Fibroblast of mammary gland (primary cell): ENCODE measurements at places on chromosomes 11 and 22.

DNA sequence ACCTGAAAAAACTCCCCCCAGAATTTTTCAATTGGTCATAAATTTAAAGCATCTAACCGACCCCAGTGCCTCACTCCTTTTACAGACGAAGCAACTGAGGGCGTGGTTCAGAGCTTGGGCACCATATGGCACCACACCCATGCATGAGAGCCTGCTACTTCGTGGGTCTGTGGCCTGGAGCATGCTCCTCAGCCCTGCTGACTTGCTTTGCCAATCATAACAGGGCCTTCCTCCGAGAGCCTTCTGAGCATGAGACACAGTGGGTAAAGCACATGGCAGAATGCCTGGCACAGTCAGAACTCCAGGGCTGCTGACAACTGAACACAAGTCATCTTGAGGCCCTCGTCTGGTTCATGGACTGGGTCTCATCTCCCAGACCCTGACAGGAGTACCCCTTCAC lies 33.3 kb downstream of the HIRA start:
- DNase-seq = peak; percentile 25

DNA sequence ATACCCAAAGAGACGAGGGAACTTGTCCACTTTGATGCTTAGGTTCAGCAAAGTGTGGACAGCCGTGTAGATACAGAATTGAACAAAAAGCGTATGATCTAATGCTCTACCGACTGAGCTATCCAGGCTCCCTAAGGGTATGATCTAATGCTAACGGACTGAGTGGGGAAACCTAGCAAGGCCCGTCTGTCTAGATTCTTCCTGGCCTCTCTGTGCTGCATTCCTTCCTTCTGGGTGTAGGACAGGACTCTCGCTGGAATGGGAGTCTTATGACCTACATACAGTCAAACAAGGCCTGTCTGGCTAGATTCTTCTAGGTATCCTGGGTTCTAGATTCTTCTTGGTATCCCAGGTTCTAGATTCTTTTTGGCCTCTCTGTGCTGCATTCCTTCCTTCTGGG lies 8.4 kb upstream of the SLC15A3 start:
- no peak for DNase-seq

- no peak for DNase-seq
These were observed 593.2 kb downstream of the INSC start for GRCh38 chr11:15707971-15708370.

DNA sequence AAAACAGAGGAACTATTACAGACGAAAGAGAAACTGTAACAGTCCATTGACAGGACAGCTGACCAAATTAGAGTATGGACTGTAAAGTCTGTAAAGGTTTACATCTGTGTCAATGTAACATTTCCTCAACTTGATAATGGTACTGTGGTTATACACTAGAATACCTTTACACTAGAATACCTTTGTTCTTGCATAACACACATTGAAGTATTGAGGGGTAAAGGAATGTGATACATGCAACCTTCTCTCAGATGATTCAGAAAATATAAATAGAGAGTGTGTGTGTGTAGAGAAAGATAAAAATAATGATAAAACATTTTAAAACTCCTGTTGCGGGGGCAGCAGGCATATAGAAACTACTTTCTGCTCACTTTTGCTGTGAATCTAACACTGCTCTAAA lies 5.6 kb upstream of the EEF1G start:
- DNase-seq = no peak

DNA sequence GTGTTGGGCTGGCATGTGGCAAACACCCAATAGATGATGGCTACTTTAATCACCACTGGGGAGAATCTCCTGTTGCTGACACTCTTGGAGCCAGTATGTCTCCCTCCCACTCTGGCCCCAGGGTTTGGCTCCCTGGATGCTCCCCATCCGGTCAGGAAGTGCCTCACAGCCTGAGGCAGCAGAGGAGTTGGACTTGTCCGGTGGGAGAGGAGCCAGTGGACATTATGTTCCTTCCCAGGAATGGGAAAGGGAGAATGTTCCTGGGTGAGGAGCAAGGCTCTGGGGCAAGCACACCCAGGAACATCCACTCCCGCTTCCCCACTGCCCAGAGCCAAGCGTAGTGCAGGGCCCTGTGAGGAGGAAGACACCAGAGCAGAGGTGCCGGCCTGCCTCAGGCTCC lies 84.6 kb upstream of the NAV2 start:
- peak; percentile 96 for DNase-seq

- DNase-seq = no peak
These were observed 224.3 kb downstream of the JRKL start for GRCh38 chr11:96614101-96614500.

DNA sequence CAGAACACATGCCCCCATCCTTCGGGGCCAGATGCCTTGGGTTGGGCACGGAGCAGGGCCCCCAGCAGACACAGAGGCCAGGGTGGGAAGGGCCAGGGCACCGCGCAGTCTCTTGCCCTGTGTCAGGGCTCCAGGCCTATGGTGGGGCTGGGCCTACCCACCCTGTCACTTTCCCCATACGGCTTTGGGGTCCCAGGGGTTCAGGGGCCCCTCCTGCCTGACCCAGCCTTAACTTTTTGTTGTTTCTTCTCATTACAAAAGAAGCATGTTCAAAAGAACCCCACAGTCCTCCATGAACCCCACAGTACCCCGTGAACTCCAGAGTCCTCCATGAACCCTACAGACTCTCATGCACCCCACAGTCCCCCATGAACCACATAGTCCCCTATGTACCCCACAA lies 33.0 kb upstream of the CCDC188 start:
- no peak for DNase-seq

DNA sequence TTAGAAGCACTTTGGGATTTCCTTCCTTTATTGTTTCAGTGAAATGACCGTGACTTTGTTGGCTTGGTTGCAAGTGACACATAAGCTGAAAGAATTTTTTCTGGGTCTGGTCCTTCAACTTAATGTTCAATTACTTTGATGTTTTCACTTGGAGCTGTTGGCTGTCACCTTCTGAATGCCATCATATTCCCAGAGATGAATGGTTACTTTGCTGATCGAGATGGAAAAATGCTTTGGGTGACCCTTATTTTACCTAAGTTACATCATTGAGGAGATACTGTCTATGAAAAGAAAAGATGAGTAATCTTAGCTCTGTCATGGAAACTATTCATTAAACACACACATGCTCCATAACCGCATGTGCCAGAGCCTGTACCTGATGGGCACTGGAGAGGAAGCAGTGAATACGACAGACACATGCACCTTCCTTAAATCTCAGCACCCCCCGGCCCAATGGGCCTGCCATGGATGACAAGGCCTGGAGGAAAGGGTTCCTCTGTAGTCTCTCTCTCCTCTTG lies 76.9 kb downstream of the TENM4 start:
- DNase-seq = peak; percentile 12

DNA sequence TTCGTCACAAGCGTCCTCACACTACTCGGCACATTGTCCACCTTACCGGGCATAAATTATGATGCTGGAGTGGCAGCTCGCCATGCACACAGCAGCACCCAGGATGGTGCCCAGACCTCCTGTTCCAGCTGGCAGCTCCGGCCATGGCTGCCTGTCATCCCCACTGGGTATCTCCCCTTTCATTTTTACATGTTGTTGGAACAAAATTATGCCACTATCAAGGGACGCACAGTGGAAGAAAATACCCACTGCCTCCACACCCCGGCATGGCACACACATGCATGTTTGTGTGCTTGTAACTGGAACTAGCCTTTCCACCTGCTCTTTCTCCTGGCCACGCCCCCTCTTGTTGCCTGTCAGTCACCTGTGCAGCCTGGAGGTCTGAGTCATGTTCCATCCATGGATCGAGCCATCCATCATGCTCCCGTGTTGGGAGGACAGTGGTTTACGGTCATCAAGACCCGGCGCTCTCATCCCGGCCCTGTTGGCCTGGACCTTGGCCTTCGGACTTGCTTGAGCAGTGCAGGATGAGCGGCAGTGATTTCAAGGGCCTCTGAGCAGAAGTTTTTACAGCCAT lies 1069.6 kb downstream of the BRD1 start:
- DNase-seq = no peak
